Urothelium cell line (cell line): ENCODE measurements at places on chromosomes 2 and 18.
A peak's percentile ranks its signal among the peaks of the same experiment; 100 is the strongest.

- no peak for DNase-seq
Measured at GRCh38 chr2:151668737-151669136, 65.5 kb downstream of the NEB start.

- no peak for DNase-seq
Measured at GRCh38 chr2:218033208-218033589, 30.4 kb upstream of the TNS1 start.

GRCh38 chr18:56085551-56085950 is 497.6 kb upstream of the TCF4 start:
- no peak for DNase-seq

- DNase-seq = no peak
Measured at GRCh38 chr2:108278631-108279030, 10.1 kb upstream of the SULT1C2 start.

GRCh38 chr2:46559261-46559660 is 79.9 kb downstream of the TMEM247 start:
- DNase-seq = no peak

DNA sequence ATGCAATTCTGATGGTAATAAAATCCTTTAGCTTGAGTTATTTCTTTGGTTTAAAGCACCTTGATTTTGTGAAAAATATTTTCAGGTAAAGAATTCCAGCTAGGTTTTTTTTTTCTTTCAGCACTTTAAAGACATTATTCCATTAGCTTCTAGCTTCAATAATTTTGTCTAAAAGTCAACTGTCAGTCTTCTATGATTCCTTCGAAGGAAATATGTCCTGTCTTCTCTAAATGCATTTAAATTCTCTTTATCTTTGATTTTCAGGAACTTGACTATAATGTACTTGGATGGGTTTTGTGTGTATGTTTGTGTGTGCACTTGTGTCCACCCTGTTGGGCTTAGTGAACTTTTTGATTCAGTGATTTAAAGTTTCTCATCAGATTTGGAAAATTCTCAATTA is 4.7 kb downstream of the LONRF2 start:
- no peak for DNase-seq

DNA sequence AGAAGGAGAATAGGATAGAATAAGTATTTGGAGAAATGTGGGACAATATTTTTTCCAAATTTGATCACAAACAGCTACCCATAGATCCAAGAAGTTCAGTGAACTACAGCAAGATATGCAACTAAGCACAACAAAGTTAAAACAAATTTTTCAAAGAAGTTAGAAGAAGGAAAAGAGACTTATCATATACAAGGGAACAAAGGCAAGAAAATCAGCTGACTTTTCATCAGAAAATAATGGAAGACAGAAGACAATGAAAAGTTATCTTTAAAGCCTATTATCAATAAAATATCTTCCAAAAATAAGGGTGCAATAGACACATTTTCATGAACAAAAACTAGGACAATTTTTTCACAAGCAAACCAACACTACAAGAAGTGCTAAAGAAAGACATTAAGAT is 202.8 kb upstream of the FN1 start:
- no peak for DNase-seq

- DNase-seq = no peak
Measured at GRCh38 chr2:189176516-189176915, 3.0 kb downstream of the COL5A2 start.

- DNase-seq = no peak
Measured at GRCh38 chr2:239706367-239706766, 305.5 kb upstream of the HDAC4 start.

DNA sequence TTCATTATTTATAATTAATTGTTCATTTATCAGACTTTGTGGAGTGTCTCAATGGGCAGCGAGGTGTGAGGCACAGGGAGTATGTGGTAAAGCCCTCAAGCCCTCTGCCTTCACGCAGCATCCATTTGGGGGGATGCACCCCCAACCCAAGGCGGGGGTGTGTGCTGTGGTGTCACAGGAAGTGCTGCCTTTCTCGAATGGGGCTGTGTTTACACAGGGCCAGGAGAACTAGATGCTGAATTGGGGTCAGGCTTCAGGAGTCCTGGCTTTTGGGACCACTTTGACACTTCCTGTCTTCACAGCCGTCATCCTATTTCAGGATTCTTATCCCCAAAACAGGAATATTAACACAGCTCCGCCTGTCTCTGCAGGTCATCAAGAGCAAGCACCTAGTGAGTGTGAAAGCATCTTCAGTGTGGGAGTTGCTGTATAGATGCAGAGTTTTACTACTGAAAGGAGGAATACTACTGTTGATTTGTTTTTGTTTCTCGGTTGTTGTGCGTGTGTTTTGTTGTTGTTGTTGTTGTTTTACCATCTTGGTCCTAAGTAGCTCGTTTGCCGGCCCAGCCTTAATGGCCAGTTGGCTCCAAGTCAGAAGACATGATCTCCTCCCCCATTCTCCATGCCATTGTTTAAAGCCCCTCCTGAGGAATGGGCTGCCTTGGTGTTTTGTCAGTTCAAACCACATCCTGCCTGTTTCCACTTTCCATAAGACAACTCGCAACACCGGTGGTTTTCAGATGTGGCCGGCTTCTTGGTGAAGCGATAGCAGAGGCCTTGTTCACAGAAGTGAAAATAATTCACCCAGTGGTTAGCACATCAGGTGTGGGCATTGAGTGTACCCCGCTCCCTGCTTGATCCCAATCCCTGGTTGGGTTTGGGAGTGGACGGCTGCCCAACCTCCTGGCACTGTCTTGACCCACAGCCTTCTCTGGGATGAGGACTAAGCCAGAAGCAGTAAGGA is 221.3 kb downstream of the BCL2 start:
- peak; percentile 13 for DNase-seq

DNA sequence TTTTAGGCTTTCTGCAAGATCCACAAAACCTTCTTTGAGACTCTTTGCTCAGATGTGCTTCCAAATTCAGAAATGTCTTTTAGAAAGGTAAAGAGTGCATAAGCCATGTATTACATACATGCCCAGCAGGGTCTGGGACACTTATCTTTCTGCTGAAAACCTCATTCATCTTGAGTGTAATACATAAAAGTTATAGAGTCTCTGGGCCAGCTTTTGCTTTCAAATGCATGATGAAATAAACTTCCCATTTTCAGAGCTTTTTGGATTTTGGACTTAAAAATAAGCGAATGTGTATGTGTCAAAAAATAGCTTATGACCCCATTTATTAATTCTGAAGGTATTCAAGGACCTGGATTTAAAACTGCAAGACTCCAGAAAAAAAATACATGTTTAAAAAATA is 8.0 kb downstream of the CYRIA start:
- no peak for DNase-seq

GRCh38 chr2:236782938-236783337 is 213.3 kb downstream of the ACKR3 start:
- DNase-seq = peak; percentile 50

DNA sequence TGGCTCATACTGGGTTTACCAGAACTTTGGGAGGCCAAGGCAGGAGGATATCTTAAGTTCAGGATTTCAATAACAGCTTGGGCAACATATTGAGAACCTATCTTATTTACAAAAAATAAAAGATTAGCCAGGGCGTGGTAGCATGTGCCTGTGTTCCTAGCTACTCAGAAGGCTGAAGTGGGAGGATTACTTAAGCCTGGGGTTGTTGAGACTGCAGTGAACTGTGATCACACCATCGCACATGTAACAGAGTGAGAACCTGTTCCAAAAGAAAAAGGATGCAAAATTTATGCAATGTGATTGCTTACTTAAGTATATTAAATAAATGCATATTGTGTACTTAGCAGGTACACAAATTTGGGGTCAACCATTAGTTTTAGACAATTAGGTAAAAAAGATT is 768.9 kb upstream of the CDH7 start:
- DNase-seq = no peak

- DNase-seq = no peak
Measured at GRCh38 chr2:26184555-26185303, 11.8 kb downstream of the GAREM2 start.

- no peak for DNase-seq
Measured at GRCh38 chr2:153373510-153374279, 104.9 kb downstream of the RPRM start.

GRCh38 chr2:150627526-150627925 is 140.1 kb upstream of the RND3 start:
- DNase-seq = no peak

DNA sequence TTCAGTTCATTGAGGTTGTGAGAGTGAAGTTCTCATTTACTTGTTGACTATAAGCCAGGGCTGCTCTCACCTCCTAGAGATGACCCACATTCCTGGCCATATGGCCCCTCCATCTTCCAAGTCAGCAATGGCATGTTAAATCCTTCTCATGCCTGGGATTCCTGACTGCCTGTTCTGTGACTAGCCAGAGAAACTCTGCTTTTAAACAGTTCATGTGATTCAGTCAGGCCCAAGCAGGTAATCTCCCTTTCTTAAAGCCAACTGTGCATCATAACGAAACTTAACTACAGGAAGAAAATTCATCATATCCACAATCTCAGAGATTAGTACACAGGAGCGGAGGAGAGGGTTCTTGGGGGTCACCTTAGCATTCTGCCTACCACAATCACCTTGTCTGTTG is 11.5 kb downstream of the DPP4 start:
- DNase-seq = no peak

GRCh38 chr18:9648431-9649163 is 34.2 kb upstream of the PPP4R1 start:
- DNase-seq = no peak

DNA sequence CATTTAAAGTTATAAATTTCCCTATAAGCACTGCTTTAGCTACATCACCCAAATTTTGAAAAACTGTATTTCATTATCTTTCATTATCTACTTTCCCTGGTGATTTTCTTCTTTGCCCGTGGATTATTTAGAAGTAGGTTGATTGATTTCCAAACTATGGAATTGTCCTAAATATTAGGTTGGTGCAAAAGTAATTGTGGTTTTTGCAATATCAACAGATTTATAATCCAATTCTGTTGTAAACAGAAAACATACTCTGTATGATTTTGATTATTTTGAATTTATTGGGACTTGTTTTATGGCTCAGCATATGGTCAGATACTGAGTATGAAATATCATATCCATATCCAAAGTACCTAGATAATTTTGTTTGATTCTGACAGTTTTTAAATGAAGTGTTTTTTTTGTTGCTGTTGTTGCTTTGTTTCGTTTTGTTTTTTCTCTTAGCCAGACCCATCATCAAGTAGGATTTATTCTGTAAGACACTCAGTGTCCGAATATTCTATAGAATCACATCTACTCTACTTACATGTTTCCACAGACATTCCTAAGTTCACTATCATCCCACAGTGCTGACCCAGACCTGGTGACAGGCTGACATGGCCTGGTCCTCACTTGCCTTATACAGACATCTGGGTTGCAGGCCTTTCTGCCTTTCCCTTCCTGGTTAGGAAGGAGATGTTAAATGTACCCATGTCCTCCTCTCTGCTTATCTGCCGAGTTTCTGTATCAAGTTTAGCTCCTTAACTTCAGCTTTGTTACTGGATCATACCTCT is 2.1 kb upstream of the TRABD2A start:
- no peak for DNase-seq

GRCh38 chr18:34817636-34818035 is 107.5 kb downstream of the DTNA start:
- DNase-seq = no peak

DNA sequence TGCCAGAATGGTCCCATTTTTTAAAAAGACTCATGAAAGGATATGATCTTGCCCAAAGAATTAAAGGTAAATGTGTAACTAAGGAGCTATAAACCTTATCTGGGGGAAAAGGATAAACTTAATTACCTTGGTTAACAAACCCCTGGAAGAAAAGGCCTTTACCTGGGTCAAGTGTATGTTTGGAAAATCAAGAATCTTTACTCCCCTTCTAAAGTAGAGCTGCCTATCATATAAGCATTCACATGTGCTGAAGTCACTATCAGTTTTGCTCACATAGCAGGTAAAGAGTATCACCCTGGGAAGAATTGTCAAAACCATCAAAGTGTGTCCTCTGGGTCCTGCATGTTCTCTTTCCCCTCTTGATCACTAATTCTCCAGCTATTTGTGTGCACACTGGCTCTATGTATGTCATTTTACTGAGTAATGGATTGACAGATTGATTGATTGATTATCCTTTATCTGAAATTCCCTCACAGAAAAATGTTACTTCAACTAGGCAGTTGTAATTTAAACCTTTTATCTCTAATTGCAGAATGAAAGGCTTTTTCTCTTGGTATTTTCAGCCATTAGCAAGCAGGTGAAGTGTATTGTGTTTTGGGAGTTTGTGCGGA is 199.4 kb downstream of the NOL4 start:
- DNase-seq = no peak

- no peak for DNase-seq
Measured at GRCh38 chr2:96700086-96700485, 39.8 kb downstream of the LMAN2L start.
